Activated naive CD4-positive, alpha-beta T cell treated with anti-CD3 and anti-CD28 coated beads, Interleukin-2, amount 50 U/mL, for 72 hours (primary cell): ENCODE measurements at places on chromosomes 16 and 17.

- no peak for DNase-seq
Measured at GRCh38 chr16:556474-557173, 3.6 kb upstream of the PRR35 start.

GRCh38 chr16:52074133-52074532 lies 472.8 kb downstream of the TOX3 start:
- no peak for DNase-seq

DNA sequence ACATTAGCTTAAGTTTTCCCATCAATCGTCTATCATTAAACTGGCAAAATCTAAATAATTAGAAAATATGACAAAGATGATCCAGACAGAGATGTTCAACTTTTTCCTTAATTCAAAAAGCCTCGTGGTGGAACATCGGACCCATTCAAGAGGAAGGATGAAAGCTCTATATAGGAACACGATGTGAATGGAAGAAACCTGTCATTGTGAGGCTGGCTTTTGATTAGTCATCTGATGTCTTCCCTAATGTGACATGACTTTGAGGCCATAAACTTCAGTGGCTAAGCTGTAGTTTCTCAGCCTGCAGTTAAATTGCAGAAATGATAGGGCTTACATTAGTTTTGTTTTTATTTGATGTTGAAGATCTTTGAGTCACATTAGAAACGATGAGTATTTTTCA lies 1.0 kb downstream of the AMZ2 start:
- DNase-seq, result no peak

GRCh38 chr17:49820773-49821172 lies 27.1 kb downstream of the TAC4 start:
- DNase-seq, result no peak

- no peak for DNase-seq
Measured at GRCh38 chr17:33334703-33335102, 41.6 kb upstream of the ASIC2 start.

DNA sequence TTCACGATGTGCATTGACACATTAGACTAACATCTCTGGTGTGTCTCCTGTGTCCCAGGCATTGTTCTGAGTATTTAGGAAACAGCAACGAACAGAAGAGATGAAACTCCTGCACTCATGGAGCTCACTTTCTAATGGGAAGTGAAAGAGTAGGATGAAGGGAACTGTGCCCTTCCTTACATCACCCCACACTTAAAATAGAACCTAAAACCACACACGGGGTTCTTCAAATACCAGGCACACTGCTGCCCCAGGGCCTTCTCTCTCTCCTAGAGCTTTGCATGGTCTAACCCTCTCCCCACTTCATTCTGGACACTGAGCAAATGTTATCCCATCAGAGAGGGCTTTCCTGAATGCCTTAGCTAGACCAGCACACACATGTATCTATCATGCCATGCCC lies 33.7 kb downstream of the TRIM25 start:
- no peak for DNase-seq

- DNase-seq, result no peak
Measured at GRCh38 chr17:72456075-72456474, 335.3 kb downstream of the SOX9 start.

DNA sequence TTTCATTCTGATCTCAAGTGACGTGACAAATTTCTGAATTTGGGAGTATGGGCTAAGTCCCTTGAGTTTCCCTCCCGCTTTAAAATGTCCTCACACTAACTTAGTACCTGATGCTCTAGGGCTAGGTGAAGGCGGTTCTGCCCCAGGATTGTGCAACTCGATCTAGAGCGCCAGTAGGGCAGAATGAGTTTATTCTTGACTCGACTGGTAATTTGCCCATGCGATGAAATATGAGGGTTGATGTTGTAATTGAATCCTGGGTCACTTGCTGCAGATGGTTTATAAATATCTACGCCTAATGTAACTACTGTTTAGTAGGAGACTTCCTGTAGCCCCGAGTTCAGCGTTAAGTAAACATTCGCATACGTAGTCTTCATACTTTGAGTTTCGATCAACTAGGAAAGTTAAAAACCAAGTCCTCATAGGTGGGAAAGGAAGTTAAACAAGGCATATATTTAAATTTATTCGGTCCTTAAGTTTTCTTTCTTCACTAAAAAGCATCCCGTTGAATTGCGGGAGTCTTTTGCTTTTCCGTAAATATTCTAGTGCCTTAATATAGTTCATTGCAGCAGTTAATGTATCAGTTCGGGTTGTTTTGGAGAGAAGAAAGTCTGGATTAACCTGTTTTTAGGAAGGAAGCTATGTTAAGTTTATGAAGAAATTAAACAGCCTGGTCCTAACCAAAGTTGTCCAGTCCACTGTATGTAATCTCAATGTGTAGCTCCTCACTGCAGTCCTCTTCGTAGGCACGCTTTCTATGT lies 1.6 kb downstream of the CTCF start:
- no peak for DNase-seq

- DNase-seq, result no peak
Measured at GRCh38 chr16:72551649-72552048, 379.7 kb upstream of the PMFBP1 start.

GRCh38 chr17:81315129-81315884 lies 20.2 kb upstream of the SLC38A10 start:
- no peak for DNase-seq
